ENCODE measurements at places on chromosomes 7 and 10.

DNA sequence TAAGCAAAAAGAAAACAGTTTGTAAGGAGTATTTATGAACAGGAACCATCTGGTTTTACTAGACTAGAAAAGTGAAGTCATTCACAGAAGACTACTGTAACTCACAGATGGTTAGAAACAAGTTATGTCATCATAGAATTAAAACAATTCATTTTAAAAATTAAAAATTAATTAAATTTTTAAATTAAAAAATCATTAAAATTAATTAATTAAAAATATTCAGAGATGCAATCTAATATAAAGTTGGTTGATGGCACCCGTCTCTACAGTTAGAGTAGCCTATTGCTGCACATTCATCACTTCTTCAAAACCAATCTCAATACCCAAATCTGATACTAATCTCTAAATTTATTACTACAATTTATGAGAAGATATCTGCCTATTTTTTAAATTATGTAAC, 454.8 kb upstream of the NUPR2 start:
- no peak for DNase-seq

GRCh38 chr10:29873941-29874484, 185.4 kb downstream of the JCAD start:
- no peak for DNase-seq

DNA sequence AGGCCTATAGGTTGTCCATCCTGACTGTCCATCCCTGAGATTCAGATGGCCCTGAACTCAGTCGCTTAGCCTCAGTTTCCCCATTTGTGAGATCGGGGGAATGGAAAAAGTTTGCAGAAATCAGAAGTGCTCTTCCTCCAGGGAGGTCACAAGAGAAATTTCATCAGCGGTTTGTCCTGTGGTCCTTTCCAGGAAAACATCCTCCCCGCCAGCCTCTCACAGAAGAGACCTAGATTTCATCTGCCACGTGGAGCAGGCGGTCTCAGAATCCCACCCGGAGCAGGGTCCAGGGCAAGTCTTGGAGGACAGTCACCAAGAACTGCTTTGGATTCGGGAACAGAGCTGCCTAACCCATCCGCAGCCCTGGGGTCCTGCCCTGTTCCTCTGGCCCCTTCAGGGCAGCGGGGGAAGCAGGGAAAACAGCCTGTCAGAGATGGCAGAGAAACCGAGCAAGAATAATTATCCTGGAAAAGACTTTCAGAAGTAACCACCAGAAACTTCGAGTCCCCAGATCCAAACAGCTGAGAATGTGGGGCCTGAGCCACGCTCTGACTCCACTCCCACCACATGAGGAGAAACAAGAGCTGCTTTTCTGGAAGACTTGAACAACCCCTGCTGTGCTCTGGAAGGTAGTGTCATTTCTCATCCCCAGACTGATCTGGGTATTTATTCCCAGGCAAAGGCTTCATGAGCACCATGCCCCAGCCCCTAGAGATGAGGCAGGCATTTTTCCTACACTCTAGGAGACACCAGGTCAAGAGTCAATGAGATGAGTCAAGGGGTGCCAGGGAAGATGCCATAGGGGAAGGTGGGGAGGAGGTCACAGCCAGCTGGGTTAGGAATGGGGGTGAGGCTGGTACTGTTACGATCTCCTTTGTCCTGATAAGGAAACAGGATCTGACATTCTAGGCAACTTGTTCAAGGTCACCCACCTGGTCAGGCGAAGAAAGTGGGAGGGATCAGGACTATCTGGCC, 1.1 kb upstream of the TNS3 start:
- DNase-seq: no peak

DNA sequence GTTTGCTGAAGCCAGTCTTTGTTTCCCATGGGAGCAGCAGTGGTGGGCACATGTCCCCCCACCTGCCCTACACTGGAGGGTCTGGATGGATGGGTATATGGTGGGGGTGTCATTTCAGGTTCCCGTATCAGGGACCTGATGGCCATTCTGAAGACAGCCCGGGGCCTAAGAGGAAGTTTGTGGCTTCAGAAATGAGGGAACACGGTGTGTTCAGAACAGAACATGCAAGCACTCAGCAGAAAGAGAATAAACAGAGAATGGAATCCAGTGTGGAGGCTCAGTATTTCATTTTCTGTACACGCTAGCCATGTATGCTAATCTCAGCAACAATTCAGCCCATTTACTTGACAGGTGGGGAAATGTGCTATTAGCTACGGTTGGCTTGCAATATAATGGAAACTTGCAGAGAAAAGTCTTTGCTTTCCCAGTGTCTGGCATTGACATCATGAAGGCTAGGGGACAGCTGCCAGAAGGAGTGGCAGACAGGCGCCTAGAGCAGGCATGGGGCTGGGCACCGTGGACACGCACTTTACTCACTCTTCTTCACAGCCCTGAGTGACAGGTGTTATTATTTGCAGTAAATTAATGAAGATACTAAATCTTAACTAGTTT, 98.6 kb downstream of the ELMO1 start:
- DNase-seq: no peak

DNA sequence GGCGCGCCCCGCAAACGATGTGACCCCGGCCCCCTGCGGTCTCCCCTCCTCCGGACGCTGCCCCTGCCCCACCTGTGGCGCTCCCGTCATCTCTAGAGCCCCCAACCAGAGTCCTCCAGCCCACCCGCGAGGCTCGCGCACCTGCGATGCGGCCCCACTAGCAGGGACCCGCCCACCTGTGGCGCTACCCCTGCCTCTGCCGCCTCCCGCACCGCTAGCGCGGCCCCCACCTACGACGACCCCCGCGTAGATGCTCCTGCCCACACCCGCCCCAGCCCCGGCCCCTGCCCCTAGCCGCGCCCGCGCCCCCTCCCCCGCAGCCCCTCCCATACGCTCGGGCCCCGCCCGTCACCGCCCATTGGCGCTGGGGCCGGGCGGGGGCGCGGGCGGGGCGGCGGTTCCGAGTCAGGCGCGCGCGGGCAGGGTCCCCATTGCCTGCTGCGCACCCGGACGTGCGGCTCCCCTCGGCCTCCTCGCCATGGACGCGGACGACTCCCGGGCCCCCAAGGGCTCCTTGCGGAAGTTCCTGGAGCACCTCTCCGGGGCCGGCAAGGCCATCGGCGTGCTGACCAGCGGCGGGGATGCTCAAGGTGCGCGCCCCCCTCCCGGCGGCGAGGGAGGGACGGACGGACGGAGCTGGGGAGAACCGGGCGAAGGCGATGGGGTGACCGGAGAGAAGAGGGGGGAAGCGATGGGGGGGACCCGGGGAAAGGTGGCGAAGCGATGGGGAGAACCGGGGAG, at the start of gene PFKP:
Gene PFKP, plus strand, starts transcription at position 431 of the 741 bp plus-strand sequence. Its CDS starts 48 bp downstream, at position 479.
- DNase-seq: no peak

- DNase-seq: no peak
Observed at GRCh38 chr10:29430101-29430500, 141.2 kb downstream of the LYZL1 start.

GRCh38 chr7:47514818-47515217, 67.1 kb downstream of the TNS3 start:
- DNase-seq: no peak

DNA sequence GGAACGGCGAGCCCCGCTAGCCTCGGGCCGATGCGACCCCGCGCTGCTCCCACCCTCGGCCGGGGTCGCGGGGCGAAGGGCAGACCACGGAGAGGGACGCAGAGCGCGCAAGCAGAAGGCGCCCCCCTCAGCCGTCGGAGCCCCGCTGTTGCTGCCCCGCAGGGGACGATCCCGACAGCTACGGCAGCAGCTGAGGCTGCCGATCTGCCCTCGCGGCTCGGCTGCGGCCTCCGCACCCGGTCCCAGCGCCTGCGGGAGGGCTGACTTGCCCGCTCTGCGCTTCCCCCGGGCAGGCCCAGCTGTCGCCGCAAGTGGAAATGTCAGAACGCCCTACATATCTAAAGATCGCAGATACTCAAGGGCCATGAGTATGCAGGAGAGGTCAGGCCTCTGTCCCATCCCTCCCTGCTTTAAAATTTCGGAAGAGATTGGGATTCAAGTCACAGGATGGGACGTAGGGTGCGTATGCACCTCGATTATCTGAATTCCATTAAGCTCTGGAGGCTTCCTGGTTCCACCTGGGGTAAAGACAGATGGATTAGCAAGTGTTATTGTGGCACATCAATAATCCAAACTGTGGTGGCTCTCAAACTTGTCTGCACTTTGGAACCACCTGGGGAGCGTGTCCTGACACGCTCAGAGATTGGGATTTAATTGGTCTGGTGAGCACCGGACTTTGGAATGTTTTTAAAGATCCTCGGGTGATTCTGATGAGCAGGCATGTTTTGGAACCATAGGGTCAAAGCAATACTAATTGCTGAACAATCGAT, at the start of gene CRPPA:
Gene CRPPA, minus strand, starts transcription at position 206 of the 770 bp plus-strand sequence. CDS start 216 bp downstream, outside the sequence.
- peak; percentile 43 for DNase-seq

DNA sequence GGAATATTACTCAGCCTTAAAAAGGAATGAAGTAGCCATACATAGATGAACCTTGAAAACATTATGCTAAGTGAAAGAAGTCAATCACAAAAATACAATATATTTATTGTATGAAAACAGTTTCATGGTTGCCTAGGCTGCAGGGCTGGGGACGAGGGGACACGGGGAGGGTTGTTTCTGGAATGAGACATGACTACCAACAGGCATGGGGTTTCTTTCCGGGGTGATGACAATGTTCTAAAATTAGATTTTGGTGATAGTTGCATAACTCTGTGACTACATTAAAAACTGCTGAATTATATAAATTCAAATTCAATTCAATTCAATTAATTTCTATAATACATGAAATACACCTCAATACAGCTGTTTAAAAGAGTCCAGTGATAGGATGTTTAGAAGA, 88.0 kb downstream of the ARHGAP22 start:
- DNase-seq: no peak

DNA sequence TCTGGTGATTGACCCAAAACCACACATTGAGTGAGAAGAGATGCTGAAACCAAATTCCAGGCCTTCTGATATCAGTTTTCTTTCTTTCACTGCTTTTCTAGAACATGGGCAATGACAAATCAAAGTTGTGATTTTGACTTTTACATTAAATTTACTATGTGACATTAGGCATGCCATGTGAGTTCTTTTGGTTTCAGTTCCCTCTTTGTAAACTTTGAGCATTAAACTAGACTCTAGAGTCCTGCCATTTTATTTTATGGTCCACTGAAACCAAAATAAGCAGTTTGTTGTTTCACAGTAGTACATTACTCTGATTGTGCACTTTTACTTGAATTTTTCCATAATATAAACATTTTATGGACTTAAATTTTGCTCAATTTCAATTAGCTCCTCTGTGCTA, 381.1 kb upstream of the SEMA3D start:
- no peak for DNase-seq

GRCh38 chr7:101890749-101891523, 73.5 kb downstream of the CUX1 start:
- DNase-seq: no peak

- peak; percentile 39 for DNase-seq
Observed at GRCh38 chr7:149071641-149072437, 18.7 kb downstream of the ZNF786 start.

GRCh38 chr7:15527648-15528047, 34.2 kb downstream of the AGMO start:
- DNase-seq: no peak

- DNase-seq: no peak
Observed at GRCh38 chr10:130257897-130258296, 121.7 kb downstream of the GLRX3 start.

GRCh38 chr7:101874028-101874427, 56.6 kb downstream of the CUX1 start:
- no peak for DNase-seq

DNA sequence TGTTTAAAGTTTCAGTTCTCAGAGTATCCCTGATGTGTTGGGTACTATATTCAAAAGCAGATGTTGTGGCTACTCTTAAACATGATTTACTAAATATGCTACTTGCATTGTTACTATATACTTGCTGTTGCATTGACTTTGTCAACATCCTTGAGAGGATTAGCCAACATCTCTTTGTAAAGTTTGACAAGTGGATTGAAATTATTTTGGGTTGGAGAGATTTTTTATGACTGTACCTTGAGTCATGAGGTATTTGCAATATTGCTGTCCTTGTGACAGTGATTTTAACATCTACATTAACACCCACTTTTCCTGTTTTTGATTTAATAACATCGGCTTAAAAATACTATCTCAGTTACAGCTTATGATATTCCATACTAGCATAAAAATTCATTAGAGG, 31.9 kb downstream of the MRC1 start:
- no peak for DNase-seq

DNA sequence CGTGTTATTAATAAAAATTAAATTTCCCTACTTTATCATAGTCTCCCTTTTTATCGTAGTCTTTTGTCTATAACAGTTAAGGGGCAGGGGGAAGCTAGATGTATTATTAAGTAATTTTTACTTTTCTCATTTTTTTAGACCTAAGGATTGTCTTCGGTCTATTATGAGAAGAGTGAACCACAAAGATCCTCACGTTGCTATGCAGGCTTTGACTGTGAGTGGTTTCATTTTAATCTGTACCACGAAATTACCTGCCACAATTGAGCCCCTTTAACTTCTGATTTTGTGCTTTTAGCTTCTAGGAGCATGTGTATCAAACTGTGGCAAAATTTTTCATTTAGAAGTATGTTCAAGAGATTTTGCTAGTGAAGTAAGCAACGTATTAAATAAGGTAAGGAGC, 40.6 kb downstream of the STAM start:
- DNase-seq: no peak

DNA sequence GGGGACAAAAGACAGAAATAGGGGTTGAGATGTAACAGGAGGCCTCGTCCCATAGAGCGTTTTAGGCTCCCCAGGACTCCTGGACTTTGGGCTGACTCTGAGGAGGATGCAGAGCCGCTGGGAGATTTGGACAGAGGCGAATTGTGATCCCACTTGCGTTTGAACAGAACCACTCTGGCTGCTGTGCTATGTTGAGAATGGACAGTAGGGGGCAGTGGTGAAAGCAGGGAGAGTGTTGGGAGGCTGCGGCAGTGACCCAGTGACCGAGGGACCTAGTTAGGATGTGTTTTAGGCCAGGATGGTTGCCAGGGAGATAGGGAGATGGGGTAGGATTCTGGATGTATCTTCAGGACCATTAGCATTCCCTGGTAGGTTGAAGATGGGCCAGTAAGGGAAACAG, 271.6 kb downstream of the CCDC3 start:
- DNase-seq: no peak

GRCh38 chr7:107609811-107610261, 29.8 kb downstream of the BCAP29 start:
- DNase-seq: no peak

- peak; percentile 42 for DNase-seq
Observed at GRCh38 chr10:124062390-124062789, 31.0 kb downstream of the CHST15 start.

DNA sequence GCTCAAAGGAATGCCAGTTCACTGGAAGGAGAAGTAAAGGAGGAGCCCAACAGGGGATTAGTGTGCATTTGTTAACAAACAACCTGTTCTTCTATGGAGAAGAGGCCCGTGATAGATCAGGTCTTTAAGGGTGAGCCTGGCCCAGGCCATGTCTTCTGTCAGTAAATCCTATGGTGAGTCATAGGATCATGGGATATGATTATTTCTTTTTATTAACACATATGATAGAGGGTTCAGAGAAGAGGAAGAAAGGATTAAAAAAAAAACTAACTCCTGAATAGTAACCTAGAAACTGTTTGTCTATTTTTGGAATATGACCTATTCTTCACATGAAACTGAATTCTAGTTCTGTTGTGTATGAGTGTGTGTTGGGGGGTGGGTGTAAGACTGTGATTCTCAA, 70.4 kb downstream of the GPR158 start:
- DNase-seq: no peak

GRCh38 chr10:21860718-21861117, 142.8 kb downstream of the DNAJC1 start:
- no peak for DNase-seq
